ENCODE measurements at places on chromosomes 1 and 21. TPM values are rescaled to one million over a fixed set of nuclear protein-coding genes. Genes with fewer than 3 reads are reported as not detected.
A peak's percentile ranks its signal among the peaks of the same experiment; 100 is the strongest.

TARBP1 gene
- 22.9 TPM for total RNA-seq

C1orf141 gene
- total RNA-seq: not detected

HFM1 gene
- 1.8 TPM for total RNA-seq

ITPKB gene
- 15.9 TPM for total RNA-seq

CNR2 gene
- not detected for total RNA-seq

CFHR4 gene
- not detected for total RNA-seq

AP4B1 gene
- 11.7 TPM for total RNA-seq

SFPQ gene
- total RNA-seq: 146 TPM

SPATA45 gene
- 0.51 TPM for total RNA-seq

G0S2 gene
- 180 TPM for total RNA-seq

- DNase-seq: no peak
Observed at GRCh38 chr1:172179918-172180317, 240.6 kb upstream of the C1orf105 start.

- peak; percentile 86 for DNase-seq
Observed at GRCh38 chr1:151060007-151060656, at the start of gene MLLT11. Gene MLLT11 (plus strand): TSS chr1:151060397. CDS start chr1:151067225, 6,828 bp downstream.

DNA sequence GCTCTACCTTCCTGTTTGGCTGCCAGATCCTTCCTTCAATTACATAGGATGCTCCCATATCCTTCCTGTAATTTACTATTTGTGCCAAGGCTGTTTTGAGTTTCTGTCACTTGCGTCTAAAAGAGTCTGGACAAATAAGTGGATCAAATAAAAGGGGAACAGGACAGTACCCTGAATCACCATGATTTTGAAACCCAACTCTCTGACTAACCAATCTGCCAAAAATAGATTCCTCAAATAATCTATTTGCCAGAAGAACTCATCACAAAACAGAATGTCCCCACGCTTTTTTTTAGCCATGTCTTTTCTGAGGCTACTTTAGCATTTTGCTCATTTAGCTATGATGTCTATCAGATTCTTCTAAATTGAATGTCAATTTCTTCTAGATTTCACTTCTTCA is 392.6 kb downstream of the NTNG1 start:
- DNase-seq: no peak

DNA sequence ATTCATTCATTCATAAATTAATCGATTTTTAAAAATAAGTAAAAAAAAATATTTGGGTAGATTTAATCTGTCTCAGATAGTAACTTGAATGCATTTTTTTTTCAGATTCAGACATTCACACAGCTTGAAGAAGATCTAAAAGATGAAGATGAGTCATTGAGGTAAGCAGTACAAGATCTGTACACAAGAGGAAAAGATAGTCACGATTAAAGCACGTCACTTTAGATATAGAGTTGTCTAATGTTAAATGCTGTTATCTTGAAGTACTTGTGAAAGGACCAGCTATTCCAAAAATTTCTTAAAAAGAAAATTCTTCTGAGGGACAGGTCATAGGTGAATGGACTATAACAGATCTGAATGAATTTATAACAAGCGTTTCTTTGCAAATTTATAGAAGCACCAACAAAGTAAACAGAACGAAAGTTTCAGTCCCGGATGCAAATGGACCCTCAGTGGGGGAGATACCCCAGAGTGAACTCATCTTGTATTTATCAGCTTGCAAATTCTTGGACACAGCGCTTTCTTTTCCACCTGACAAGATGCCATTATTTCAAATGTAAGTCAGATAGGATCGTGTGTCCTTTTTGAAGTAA is 31.2 kb upstream of the MORC3 start:
- DNase-seq: peak; percentile 15

GRCh38 chr21:42364304-42364865 is 1.9 kb downstream of the TFF1 start:
- DNase-seq: no peak

GRCh38 chr1:150798525-150798924 is 9.5 kb downstream of the CTSK start:
- peak; percentile 47 for DNase-seq

- DNase-seq: peak; percentile 36
Observed at GRCh38 chr1:173603056-173603591, at the start of gene SLC9C2. Gene SLC9C2 (minus strand): TSS chr1:173603072. CDS start chr1:173601776, 1,296 bp downstream.

DNA sequence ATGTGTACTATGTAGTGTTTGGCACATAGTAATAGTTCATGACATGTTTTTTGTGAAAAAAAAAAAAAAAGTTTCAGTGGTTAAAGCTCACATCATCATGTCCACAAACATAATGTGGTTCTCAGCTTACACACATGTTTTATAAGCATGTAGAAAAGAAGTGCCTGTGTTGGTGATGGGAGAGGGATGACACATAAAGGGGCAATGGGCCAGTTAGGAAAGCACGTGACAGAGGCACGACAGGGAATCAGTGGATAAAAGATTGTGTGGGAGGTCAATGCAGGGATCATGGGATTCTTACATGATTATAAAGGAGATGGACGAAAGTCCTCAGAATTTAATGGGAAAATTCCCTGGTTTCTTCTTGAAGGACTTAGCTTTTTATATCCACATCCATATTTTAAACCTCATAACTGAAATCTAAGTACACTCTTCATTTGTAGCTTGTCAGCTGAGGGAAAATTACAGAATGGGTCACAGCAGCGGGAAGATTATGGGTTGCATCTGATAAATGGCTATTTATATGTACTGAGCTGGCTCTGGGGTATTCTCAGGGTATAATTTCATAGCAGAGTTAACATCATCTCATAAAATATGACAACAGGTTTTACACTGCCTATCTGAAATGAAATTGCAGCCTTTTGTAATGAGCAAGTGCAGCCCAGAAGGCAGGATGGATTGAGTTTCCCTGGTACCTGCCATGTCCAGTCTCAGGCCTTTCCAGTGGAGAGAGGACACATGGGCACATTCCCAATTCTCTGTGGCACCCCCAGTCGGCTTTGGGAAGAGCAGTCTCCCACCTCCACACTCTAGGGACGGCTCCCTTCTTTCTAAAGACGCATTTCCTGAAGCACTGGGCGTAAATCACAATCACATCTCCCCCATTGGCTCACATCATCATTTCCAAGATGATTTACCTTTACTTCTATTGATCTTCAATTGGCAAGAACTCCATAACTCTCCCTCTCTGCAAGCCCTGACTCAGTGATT is 42.3 kb upstream of the NHLH2 start:
- no peak for DNase-seq

DNA sequence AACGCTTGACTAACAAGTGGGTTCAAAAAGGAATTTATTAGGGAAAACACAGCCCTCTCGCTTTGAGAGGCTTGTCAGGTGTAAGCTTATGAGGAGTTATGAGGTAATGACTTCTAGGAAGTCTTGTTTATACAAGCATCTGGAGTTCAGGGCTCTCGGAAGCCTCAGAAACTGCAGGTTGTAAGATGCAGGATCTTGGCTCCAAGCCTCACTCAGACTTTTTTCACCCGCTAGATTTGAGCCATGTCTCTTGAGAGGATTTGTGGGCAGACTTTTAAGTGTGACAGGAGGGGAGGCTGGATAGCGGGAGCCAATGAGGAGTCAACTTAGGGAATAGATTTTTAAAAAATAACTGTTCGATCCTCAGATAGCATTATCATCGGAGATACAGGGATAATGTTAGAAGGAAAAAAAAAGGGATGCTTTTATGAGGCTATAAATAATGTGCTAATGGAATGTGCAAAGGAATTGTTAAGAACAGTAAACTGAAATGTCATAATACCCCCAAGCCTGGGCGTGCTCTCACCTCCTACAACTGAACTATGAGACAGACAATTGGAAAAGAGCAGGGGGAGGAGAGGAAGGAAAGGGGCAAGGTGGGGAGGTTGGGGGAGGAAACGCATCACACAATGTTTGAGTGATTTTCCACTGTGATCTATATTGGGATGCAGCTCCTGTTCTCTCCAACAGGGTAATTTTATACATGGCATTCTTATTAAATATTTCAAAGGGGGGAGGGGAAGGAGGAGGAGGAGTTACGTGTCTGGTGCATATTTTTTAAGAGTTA is 107.4 kb upstream of the ESRRG start:
- no peak for DNase-seq

- DNase-seq: no peak
Observed at GRCh38 chr1:204462229-204462561, 32.4 kb downstream of the PIK3C2B start.

DNA sequence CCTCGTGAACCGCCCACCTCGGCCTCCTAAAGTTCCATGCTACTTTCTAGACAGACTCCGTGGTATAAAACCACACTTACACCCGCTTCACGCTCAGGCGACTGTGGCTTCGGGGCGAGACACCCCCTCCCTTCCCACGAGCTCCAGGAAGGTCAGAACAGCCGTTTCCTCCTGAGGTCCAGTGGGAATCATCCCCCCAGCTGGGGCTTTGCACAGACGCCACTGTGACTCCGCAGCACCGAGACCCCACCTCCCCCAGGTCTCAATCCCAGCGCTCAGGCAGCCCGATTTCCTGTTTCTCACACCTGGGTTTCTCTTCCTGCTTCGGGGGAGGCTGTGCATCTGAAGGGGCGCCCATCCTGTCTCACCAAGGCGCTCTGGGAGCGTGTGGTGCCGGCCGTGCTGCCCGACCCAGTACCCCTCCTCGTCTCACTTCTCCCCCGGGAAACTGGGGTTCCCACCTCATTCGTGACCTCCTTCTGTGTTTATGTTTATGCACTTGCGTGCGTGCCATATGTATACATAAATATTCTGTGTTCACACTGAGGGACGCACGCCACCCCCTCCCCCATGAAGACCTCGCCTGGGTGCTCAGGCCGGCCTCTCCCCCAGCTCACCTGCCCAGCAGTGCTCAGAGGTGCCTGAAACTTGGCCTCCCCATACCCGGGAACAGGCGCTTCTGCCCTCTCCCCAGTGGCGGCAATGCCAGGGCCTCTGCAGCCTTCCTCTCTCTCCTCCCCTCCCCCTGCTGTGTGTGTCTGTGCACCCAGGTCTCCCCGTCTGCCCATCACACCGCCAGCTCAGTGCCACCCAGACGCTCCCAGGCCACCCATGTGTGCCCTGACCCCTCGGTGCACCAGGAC is 14.6 kb downstream of the SLC35E2B start:
- DNase-seq: no peak

DNA sequence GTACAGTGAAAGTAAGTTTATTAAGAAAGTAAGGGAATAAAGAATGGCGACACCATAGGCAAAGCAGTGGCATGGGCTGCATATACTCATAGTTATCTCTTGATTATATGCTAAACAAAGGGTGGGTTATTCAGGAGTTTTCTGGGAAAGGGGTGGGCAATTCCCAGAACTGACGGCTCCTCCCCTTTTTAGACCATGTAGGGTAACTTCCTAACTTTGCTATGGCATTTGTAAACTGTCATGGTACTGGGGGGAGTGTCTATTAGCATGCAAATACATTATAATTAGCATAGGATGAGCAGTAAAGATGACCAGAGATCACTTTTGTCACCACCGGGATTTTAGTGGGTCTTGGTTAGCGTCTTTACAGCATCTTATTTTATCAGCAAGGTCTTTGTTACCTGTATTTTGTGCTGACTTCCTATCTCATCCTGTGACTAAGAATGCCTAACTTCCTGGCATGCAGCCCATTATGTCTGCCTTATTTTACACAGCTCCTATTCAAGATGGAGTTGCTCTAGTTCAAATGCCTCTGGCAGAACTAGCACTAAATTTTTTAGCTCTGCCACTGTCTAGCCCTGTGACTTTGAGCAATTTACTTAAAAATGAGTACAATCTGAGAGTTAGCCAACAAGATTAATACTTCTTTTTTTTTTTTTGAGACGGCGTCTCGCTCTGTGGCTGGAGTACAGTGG is 110.3 kb upstream of the PALMD start:
- no peak for DNase-seq

DNA sequence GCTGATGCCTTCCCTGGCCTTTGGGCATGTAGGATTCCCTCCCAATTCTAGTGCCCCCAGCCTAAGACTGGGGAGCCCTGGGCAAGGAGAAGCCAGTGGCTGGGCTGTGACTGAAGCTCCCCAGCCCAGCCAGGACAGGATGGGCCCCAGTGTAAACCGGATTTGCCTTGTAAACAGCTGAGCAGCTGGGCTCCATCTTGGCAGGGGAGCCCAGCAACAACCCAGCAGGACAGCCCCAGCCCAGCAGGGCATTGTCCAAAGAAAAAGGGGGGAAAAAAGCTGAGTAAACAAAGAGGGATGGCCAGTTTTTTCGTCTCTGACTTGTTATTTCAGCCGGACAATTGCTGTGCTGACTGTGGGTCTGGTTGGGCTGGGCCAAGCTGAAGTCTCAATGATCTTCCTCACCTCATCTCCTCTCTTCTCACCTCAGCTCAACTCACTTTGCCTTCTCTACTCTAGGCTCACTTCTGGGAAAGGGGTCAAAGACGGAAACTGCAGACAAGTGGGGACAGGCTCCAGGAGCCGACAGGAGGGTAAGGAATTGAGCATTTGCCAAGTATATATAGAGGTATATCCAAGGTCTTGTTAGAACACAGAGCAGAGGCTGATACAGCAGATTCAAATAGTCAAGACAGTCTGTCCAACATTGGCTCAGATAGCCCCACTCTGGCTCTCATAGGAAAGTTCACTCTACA is 97.7 kb downstream of the TMEM53 start:
- DNase-seq: no peak

DNA sequence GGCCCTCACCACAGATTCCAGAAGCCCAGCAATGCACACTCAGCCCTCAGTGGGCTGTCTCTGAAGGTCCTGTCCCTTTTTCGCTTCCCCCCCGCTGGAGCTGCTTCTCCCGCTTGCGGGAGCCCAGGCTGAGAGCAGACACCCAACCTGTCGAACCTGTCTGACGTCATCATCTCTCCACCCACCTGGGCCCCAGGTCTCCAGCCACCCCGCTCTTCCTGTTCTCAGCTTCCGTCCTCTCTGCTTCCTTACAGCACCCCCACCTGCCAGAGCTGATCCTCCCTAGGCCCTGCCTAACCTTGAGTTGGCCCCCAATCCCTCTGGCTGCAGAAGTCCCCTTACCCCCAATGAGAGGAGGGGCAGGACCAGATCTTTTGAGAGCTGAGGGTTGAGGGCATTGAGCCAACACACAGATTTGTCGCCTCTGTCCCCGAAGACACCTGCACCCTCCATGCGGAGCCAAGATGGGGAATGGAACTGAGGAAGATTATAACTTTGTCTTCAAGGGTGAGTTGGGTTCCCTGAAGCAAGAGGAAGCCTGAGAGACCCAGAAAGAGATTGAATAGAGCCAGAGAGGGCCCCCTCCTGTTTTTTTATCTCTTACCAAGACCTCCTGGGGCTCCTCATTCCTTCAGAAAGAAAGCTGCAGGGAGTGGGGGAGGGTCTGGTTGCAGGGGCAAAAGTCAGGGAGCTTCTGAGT is at the start of gene RAB25:
TSS of gene RAB25 (plus strand) at position 224 of the 700 bp plus-strand sequence. CDS start at position 465, 241 bp downstream.
- no peak for DNase-seq

Data from fibroblast of lung (primary cell).